ENCODE measurements at places on chromosomes 2 and 18.
A peak's percentile ranks its signal among the peaks of the same experiment; 100 is the strongest.

- DNase-seq: no peak
Observed at GRCh38 chr2:38099099-38100028, 23.4 kb upstream of the CYP1B1 start.

- no peak for DNase-seq
Observed at GRCh38 chr2:38035968-38036367, 40.0 kb downstream of the CYP1B1 start.

- DNase-seq: no peak
Observed at GRCh38 chr2:125983364-125983763, 672.6 kb upstream of the GYPC start.

DNA sequence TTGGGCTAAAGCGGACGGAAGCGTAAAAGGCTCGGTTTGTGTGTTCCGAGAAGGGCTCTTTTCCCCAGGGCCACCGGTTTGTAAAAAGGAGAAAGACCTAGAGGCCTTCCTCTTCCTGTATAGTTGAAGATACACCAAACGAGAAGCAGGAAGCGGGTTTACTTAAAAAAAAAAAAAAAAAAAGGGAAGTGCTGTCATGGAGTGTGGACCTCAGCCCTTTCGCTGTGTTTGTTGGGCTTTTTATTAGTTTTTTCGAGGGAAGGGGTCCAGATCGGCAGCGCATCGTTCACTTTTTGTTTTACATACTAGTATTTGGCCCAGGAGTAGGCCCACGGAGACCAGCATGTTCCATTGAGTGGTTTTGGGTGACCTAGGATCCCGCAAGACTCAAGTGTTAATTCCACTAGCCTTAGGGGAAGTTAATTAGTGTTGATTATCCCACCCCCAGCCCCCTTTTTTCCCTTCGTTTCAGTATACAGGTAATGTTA lies 676 bp downstream of the ACTR2 start:
- no peak for DNase-seq

GRCh38 chr2:6791682-6792081 lies 74.0 kb downstream of the CMPK2 start:
- no peak for DNase-seq

DNA sequence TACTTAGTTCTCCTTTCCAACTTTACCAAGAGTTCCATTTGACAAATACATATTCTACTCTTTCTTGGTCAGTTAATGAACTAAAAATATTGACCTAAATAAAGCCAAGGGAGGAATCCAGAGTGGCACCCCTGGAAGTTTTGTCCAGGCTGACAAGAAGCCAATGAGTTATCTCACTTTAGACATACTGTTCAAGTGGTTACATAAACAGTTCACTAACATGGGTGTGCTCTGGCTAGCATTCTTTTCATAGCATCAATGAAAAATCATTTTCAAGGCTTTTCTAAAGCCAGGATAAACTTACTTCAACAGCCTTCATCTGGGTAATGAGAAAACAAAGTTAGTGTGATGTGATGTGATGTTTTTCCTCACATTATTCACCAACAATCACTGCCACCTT lies 649.4 kb downstream of the TDRD15 start:
- no peak for DNase-seq

- DNase-seq: peak; percentile 73
Observed at GRCh38 chr2:61470122-61470951, 550 bp downstream of the USP34 start.

DNA sequence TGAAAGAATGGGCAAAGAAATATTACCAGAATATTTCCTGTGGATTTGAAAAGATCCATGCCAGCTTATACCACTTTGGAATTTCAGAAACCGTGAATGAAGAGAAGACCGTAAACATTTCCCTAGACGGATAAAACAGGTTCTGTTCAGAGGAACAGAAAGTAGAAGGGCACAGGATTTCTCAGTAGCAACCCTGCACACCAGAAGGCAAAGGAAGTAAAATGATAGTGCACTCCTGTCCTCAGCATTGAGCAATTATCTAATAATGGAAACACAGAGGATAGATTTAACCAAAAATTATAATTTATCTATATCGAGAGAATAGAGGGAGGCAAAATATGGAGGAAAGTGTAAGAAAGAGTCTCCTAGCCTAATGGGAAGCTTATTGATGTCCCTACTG lies 87.0 kb upstream of the ITGA6 start:
- no peak for DNase-seq

DNA sequence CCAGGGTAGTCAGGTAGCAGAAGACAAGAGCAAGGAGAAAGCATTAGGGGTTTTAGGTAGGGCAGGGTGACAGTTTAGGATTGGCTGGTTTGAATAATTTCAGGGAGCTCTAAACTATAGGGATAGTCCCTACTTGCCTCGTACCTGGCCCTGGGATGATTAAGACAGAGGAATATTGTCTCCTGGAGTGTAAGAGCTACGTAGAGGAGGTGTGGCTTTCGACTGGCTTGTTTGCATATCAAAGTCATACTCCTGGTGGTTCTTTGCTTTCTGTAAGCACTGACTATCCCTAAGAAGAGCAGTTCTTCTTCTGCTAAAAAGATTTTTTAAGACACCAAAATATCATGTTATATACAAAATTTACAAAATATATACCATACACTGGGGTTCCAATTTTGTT lies 1867.4 kb downstream of the SUCLG1 start:
- DNase-seq: no peak

DNA sequence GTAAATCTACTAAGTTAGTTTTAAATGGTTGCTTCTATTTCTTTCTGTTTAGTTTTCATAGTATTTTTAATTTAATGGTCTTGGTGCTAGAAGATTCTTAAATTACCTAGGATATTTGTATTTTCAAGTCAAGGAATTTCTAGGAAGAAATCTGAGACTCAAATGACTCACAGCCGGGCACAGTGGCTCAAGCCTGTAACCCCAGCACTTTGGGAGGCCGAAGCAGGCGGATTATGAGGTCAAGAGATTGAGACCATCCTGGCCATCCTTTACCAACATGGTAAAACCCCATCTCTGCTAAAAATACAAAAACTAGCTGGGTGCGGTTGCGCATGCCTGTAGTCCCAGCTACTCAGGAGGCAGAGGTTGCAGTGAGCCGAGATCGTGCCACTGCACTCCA lies 95.5 kb downstream of the C2orf74 start:
- DNase-seq: no peak

DNA sequence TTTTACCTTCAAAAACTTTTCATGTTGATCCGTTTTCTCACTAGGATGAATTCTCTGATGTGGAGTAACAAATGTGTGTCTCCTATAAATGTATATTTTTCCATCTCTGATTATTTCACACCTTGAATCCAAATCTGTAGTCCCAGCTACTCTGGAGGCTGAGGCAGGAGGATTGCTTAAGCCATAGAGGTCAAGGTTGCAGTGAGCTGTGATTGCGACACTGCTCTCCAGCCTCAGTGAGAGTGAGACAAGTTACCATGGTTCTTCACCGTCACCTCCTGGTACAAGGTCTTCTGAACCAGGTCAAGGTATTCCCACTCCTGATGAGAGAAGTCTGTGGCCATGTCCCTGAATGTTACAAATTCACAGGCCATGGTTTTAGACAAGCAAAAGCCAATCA lies 15.1 kb downstream of the GMCL1 start:
- DNase-seq: no peak

DNA sequence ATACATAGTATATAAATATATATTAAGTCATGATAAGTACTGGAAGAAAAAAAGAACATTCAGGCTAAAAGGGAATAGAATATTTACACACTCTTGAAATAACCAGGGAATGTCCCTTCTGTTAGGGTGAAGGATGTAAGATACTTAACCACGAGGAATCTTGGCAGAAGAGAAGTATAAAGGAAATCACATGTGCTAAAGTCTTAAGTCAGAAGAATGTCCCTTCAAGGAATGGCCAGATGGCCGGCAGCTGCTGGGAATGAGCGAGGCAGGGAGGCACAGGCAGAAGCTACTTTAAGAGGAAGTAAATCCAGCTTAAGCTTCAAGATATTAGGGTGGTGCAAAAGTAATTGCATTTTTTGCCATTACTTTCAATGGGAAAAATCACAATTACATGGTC lies 5.5 kb downstream of the CCDC102B start:
- no peak for DNase-seq

DNA sequence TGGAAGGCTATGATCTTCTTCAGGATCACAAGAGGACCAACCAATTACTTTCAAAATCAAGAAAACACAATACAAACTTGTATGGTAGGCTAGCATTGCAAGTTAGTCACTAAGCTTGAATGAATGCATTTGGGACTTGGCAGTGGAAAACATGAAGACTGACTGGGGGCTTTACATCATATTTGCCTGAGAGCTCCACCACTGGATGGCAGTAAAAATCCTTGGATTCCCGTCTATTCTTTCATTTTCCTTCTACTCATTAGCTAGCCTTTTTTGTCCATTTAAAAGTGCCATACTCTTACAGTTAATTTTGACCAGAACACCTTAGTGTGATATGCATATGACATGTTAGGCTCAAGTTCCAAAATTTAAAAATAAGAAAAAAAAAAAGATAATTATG lies 63.5 kb upstream of the RASGRP3 start:
- peak; percentile 44 for DNase-seq

DNA sequence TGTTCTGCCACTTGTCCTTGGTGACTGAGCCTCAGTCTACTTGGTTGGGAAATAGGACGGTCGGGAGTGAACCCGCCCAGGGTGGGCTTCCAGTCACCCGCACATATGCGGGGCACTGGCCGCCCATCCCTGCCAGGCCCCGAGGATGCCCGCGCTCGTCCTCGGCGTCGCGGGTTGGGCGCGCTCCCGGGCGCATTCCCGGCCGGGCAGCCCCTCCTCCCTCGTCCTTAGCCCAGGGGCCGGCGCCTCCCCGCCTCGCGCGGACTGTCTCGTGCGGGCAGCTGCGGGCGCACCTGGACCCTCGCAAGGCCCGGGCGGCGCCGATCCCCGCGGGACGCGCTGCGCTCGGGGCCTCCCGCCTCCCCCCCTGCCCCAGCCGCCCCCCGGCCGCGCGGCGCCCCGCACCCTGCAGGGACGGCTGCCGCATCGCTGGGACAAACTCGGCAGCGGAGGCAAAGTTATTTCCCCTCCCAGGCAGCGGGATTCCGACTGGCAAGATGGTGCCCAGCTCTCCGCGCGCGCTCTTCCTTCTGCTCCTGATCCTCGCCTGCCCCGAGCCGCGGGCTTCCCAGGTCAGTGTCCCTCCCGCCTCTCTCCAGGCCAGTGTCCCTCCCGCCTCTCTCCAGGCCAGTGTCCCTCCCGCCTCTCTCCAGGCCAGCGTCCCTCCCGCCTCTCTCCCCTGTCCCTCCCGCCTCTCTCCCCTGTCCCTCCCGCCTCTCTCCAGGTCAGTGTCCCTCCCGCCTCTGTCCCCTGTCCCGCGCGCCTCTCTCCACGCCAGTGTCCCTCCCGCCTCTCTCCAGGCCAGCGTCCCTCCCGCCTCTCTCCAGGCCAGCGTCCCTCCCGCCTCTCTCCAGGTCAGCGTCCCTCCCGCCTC lies at the start of gene FBLN7:
TSS of gene FBLN7 (plus strand) at position 227 of the 874 bp plus-strand sequence. CDS start at position 498, 271 bp downstream.
- peak; percentile 35 for DNase-seq

DNA sequence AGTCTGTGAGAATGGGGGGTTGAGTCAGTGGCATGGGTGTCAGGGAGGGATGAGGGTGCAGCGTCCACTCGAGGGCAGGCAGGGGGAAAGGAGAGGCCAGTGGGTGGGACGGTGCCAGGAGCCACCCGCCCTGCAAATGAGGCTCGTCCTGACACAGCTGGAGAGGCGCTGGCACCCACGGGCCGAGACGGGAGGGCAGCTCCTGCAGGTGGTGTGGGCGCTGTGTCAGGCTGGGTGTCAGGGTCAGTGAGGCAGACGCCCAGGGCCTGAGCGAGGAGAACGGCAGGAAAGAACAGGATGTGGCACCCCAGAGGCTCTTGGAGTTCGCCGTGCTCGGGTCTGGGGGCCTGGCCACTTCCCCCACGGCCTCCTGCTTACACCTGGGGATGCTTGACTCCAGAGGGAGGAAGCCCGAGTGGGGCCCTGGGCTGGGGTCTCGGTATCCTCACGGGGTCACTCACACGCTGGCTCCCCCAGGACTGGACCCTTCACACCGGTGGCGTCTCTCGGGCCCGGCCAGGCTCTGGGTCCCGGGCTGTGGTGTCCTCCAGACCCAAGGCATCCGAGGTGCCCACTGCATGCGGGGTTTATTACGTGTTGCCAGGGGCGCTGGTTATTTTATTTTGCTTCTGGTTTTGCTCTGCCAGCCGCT lies 130.5 kb upstream of the CTDP1 start:
- DNase-seq: no peak

- DNase-seq: no peak
Observed at GRCh38 chr2:238652771-238653157, 195.1 kb upstream of the TWIST2 start.

GRCh38 chr2:22521620-22522019 lies 863.4 kb upstream of the KLHL29 start:
- DNase-seq: no peak

DNA sequence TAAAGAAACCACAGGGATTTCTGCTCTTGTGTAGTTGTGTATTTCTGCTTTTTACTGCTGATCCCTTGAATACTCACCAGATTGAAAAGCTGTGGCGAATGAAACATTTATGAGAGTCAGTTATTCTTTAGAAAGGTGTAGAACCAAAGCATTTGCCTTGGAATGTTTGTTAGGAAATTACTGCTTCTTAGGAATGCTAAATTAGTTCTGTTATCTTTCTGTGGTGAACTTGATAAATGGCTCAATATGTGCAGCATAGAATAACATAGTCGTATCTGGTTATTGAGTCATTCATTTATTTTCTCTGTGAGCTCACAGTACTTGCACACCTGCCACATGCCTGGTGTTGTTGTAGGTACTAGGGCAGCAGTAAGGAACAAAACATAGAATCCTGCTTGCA lies 57.0 kb upstream of the FAM237A start:
- DNase-seq: no peak

GRCh38 chr2:14896330-14897030 lies 264.0 kb downstream of the LRATD1 start:
- DNase-seq: no peak

DNA sequence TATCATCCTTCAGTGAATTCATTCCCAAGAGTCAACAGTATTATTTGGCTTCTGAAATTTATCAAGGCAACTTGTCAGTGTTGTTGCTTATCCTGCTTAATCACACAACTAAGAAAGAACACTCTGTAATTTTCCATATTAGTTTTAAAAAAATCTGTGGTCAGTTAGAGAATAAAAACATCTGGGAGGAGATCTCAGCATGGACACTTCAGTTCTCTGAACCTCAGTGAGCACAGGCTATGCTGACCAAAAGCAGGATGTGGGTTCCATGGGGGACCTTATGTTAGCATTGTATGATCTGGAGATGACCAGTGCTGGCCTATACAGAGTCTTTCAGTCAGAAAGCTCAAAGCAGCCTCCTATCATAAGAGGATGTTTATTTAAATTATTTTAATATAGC lies 79.1 kb upstream of the KLHL14 start:
- DNase-seq: no peak

DNA sequence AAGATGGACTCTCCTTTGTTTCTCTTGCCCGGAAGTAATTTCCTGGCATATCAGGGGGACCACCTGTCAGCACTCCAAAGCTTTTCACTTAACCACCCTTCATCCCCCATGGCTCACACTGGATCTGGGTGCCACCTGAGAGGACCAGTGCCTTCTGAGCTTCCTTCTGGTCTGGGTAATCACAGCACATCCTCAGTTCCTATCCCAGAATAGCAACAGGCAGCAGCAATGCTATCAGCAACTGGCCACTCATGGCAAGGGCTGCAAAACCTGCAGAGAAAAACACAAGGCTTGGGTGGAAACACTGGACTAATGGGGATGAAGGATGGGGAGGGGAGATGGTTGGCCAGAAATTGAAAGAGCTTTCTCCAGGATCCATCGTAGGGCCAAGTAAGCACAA lies 59.9 kb upstream of the STPG4 start:
- no peak for DNase-seq

Measured in T47D (cell line).